ENCODE measurements at places on chromosomes 2 and 18.

DNA sequence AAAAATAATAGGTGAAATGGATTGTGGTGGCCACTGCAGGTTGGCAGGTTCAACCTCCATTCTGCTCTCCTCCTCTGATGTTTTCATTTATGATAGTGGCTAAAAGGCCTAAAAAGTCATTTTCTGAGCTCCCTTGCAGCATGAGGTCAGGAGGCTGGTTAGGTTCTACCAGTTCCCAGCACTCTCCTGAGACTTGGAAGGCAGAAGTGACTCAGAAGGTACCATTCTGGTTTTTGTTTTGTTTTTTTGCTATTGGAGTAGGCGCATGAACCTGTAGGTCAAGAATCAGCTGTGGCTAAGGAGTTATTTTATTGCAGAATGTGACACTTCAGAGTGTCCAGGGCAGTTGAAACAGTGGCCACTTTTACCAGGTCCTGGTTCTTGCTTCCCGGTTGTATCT is 181.9 kb downstream of the CCDC102B start:
- DNase-seq, result no peak

- DNase-seq, result no peak
Observed at GRCh38 chr18:46301571-46301970, 197.4 kb downstream of the HAUS1 start.

DNA sequence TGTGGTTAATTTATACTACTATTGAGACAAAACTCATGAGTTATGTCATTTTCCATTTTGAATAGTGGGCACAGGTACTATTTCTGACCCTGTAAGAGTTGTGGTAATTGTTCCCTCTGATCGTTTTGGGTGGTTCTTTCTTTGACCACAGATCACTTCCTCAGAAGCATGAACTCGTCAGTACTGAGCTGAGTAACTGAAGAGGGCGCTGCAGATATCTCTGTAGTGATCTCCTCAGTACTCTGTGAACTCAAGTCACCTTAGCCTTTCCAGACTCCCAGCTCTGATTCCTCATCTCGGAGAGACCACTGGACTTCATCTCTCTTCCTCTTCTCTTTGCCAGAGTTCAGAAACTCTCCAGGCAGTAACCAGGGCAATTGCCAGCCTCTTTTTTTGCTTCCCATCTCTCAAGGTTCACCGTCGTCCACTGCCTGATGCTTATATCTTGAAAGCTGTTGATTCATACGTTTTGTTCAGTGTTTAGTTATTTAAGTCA is 9.4 kb upstream of the IL1RL1 start:
- peak; percentile 50 for DNase-seq

- no peak for DNase-seq
Observed at GRCh38 chr2:28842042-28842441, 28.1 kb downstream of the TRMT61B start.

DNA sequence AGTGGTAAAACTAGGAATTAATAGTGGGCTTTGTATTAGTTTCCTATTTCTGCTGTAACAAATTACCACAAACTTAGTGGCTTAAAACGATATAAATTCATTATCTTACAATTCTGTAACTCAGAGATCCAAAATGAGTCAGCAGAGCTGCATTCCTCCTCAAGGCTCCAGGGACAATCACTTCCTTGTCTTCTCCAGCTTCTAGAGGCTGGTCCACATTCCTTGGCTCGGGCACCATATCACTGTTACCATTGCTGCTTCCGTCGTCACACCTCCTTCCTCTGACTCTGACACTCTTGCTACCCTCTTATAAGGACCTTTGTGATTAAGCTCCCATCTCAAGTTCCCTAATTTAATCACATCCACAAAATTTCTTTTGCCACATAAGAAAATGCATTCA is 567.8 kb upstream of the KLHL29 start:
- DNase-seq, result no peak

DNA sequence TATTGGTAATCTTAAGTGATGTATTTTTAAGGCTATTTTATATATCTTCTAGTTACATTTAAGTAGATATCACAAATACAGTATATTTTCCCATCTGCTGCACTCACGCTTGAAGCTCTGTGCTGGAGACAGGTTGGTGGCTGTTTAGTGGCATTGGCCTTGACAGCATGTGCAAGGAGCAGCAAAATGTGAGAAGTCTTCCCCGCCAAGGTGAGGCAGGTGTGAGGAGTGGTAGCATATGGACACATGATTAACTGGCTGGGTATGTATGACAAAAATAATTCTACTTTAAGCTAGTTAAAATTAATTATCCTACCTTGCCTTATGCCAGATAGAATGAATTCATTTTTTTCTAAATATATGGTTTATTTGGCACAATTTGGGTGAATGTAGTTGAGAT is 117.2 kb downstream of the CCDC102B start:
- no peak for DNase-seq

DNA sequence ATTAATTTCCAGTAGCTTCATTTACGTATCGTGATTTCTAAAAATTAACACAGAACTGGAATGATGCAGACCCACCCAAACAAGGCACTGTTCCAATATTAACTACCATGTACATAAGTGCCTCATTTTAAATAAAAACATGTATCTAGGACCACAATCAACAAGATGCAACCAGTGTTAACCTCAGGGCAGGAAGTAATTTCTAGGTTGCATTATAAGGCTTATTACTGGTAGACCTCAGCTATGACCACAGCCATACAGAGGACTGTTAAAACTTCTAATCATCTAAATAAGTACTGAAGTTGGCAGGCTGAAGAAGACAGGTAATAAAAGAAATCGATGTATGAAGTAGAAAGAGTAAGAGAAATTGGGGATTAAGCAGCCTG is 262.9 kb downstream of the HDAC4 start:
- no peak for DNase-seq

GRCh38 chr2:50674876-50675275 is 357.1 kb downstream of the NRXN1 start:
- no peak for DNase-seq

DNA sequence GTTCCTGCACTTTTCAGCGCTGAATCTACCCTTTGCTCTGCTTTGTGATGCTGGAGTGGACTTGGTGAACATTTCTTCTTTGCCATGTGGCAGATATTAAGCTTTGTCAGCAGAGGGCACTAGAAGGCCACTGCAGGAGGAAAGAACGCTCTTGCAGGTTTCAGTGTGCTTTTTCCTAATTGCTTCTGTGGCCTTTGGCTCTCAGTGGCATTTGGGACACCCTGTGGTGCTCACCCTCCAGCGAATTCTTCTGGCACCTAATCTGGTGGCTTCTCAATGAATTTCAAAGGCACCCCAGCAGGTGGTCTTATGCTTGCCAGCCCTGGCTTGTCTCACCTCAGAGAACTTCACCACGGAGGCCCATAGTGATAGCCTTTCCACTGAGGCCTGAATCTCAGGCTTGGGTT is 146.7 kb downstream of the MYO3B start:
- peak; percentile 2 for DNase-seq

- DNase-seq, result no peak
Observed at GRCh38 chr2:60424233-60424632, 129.2 kb downstream of the BCL11A start.

- no peak for DNase-seq
Observed at GRCh38 chr2:101818531-101819451, 121.3 kb downstream of the MAP4K4 start.

- no peak for DNase-seq
Observed at GRCh38 chr2:207571370-207571769, 41.6 kb downstream of the CREB1 start.

GRCh38 chr2:219514196-219514761 is at the start of gene ASIC4:
Gene ASIC4 (plus strand): TSS chr2:219514482. CDS start chr2:219514725, 243 bp downstream.
- no peak for DNase-seq

DNA sequence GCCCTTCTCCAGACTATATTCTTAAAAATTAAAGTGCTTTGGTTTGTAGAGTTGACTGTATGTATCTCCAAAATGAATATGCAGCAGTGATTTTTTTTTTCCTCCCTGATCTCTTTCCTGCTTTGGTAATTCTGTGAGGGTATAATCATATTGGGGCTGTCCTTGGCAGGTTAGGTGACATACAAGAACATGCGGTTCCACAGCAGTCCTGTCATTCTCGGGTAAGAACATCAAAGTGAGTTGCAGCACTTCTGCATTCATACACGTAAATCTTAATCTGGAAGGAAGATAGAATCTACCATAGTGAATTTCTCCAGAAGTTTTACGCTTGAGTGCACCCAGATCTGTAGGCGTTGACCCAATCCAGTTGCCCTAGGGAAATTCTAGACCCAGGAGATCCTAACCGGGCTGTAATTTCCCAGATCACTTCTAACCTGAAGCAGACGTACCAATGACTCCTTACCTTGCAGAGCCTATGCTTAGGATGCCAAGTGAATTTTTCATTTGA is 109.4 kb downstream of the PRPF40A start:
- DNase-seq, result no peak

All from naive thymus-derived CD8-positive, alpha-beta T cell (primary cell).